CD8-positive, alpha-beta memory T cell (primary cell): ENCODE measurements at places on chromosomes 5 and 9. TPM values are rescaled to one million over a fixed set of nuclear protein-coding genes. Genes with fewer than 3 reads are reported as not detected.

DNA sequence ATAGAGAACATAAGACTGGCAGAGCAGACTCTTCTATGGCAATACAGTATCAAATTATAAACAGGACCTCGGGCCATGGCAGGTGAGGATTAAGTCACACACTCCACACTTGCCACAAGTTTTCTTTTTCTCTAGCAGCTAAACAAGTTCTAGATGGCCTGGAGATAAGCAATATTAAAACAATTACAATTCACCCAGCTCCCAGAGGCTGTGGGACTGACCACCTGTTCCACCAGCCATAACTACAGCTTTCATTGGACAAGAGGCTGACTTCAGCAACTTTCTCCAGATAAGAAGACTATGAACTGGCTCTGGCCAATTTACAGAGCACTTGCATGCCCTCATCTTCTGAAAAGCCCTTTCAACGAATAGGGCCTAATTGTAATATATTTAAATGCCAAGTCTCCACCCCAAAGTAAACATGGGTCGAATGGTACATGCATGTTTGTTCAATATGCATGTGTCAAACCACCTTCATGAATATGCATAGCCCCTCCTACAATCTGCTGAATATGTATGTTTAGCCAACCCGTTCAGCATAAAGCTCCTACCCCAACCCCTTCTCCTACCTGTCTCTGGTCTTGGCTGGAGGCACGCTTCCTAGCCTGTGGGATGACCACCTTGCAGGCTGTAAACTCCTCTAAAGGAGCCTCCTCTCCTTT lies 6.1 kb upstream of the CFAP157 start:
- no peak overlapping the region for H3K27ac ChIP-seq
- no peak overlapping the region for H3K4me3 ChIP-seq
- DNase-seq: no peak
- H3K27me3 ChIP-seq: no peaks in the 10 kb centered on the region

GRCh38 chr5:89080467-89081116 lies 197.6 kb upstream of the MEF2C start:
- no peak overlapping the region for H3K27ac ChIP-seq
- no peaks in the 10 kb centered on the region for H3K27me3 ChIP-seq
- H3K4me1 ChIP-seq: no peaks in the 10 kb centered on the region
- DNase-seq: no peak
- H3K36me3 ChIP-seq: no peaks in the 10 kb centered on the region

TEX48 gene
- 0.46 TPM for total RNA-seq

- peaks cover 8% of the 10 kb centered on the region for H3K27me3 ChIP-seq
- H3K36me3 ChIP-seq: no peaks in the 10 kb centered on the region
- no peak overlapping the region for H3K4me3 ChIP-seq
These were observed 318.8 kb downstream of the PIK3R1 start for GRCh38 chr5:68534131-68534940.

HMCN2 gene
- not detected for total RNA-seq

- no peak within 1 kb of the TSS for H3K4me3 ChIP-seq
- no peaks in the 10 kb centered on the region for H3K4me1 ChIP-seq
- no peak within 1 kb of the TSS for H3K27ac ChIP-seq
- H3K36me3 ChIP-seq: no peaks in the 10 kb centered on the region
These were observed at the start of gene PRR16 for GRCh38 chr5:120463991-120464626. TSS of gene PRR16 (plus strand) at chr5:120464300.

DNA sequence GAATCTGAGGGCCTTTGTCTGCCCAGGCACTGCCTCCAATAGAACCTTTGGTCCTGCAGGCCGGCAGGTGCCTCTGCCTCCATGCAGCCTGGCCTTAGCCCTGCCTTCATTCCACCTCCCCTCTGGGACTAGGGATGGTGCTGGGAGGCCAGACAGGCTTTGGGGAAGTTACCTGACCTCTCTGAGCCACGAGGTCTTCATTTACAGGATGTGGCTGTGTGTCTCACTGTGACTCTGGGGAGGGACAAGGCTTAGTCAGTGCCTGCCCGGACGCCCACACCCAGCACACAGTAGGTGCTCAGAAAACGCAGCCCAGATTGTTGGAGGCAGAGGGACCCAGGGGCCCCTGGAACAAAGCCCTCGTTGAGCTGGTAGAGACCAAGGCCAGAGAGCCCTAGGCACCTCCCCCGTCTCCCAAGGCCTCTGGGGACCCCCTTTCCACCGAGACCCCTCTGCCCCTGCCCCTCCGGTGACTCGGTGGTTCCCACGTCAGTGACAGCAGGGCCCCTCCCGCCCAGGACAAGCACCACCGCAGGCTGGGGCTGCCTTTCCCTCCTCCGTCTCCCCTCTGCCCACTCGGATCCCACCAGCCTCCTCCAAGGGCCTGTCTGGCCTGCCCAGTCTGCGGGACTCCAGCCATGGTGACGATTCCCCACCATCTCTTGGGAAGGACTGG lies 46.9 kb upstream of the EGFL7 start:
- DNase-seq: no peak
- H3K27ac ChIP-seq: peak overlapping the region; percentile 57
- no peaks in the 10 kb centered on the region for H3K36me3 ChIP-seq
- no peak overlapping the region for H3K4me3 ChIP-seq

RACK1 gene
- total RNA-seq: 2,341 TPM

NEUROG1 gene
- total RNA-seq: not detected

DNA sequence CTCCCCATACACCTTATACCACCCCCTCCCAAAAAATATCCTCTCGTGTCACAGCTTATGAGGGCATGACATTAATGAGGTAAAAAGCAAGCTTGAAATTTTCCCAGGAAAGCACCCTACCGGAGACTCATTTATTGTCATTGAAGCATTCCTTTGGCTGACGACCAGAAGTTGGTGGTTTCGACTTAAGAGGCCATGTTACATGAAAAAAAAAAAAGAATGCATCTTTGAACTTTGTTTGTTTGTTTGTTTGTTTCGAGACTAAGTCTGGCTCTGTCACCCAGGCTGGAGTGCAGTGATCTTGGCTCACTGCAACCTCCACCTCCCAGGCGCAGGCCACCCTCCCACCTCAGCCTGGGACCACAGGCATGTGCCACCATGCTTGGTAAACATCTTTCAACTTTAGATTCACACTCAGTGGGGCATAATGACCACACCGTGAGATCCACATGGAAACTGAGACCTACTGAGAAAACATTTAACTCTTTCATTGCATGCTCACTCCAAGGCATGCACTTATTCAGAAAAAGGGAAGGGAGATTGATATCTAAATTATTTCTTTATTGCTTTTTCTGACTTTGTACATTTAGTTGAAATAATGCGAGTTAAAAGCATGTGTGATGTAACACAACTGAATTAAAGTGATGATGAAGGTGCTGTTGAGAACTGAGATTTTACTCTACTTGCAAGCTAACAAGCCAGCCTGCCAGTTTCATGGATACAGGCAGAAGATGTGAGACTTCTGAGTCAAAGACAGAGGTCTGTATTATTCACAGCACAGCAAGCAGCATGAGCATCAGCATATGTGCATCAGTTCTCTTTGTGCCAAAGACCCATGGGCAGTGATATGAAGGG lies 5.1 kb upstream of the RAB14 start:
- H3K4me3 ChIP-seq: no peak overlapping the region
- H3K36me3 ChIP-seq: no peaks in the 10 kb centered on the region
- no peaks in the 10 kb centered on the region for H3K27me3 ChIP-seq
- no peak for DNase-seq
- no peak overlapping the region for H3K27ac ChIP-seq
- peaks cover 13% of the 10 kb centered on the region for H3K4me1 ChIP-seq

GRCh38 chr5:53970475-53970874 lies 339.9 kb downstream of the ARL15 start:
- DNase-seq: no peak
- no peaks in the 10 kb centered on the region for H3K27me3 ChIP-seq
- no peak overlapping the region for H3K27ac ChIP-seq
- H3K4me1 ChIP-seq: no peaks in the 10 kb centered on the region
